Lung (tissue), 17 donors: ENCODE measurements at places on chromosomes 12 and 14.

- no peak overlapping the region for H3K27ac ChIP-seq
- no peaks in the 10 kb centered on the region for H3K27me3 ChIP-seq
- H3K4me3 ChIP-seq: no peak overlapping the region
- no peak for DNase-seq
Measured at GRCh38 chr12:2919249-2919648, 28.6 kb downstream of the TULP3 start.

DNA sequence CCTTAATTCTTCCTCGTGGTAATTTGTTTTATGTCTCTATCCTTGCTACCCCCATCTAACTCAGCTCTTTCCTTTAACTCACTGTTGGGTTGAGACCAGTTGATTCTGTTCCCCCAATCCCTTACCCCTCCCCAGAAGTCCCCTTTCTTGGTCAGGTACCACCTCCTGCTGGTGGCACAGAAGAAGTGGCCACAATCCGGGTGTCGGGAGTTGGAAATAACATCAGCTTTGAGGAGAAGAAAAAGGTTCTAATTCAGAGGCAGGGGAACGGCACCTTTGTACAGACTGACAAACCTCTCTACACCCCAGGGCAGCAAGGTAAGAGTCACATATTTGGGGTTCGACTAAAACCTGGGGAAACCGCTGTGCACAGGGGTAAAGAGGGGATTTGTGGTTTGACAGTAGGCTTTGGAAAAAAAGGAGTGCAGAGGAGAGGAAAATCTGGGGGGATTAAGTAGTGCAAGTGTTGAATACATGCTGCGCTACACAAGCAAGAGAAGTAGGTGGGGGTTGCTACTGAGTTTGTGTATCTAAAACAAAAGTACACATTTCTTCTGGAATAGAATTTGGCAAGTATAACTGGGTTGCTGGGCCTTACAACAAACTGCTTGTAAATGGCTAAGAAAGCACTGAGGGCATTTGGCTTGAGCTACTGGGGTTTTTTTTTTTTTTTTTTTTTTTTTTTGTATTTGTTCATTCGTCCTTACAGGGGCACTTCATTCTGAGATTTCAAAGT, 1.3 kb downstream of the A2ML1 start:
- no peak overlapping the region for H3K27ac ChIP-seq
- H3K4me1 ChIP-seq: peaks cover 4% of the 10 kb centered on the region
- H3K27me3 ChIP-seq: no peaks in the 10 kb centered on the region

GRCh38 chr12:95312656-95313055, 95.0 kb downstream of the VEZT start:
- no peaks in the 10 kb centered on the region for H3K4me1 ChIP-seq
- DNase-seq: no peak
- H3K27ac ChIP-seq: no peak overlapping the region

- H3K27ac ChIP-seq: no peak overlapping the region
- no peak for DNase-seq
- H3K4me3 ChIP-seq: no peak overlapping the region
- no peaks in the 10 kb centered on the region for H3K4me1 ChIP-seq
- no peaks in the 10 kb centered on the region for H3K27me3 ChIP-seq
Measured at GRCh38 chr12:127063339-127064072, 1203.5 kb upstream of the TMEM132C start.

- H3K27ac ChIP-seq: no peak overlapping the region
- no peak for DNase-seq
- no peaks in the 10 kb centered on the region for H3K36me3 ChIP-seq
- H3K4me3 ChIP-seq: no peak overlapping the region
- peaks cover 11% of the 10 kb centered on the region for H3K4me1 ChIP-seq
- H3K27me3 ChIP-seq: no peaks in the 10 kb centered on the region
Measured at GRCh38 chr12:69834147-69834546, 9.1 kb downstream of the MYRFL start.

- H3K4me3 ChIP-seq: no peak overlapping the region
- peaks cover 5% of the 10 kb centered on the region for H3K36me3 ChIP-seq
- no peak for DNase-seq
- no peak overlapping the region for H3K27ac ChIP-seq
- H3K4me1 ChIP-seq: no peaks in the 10 kb centered on the region
Measured at GRCh38 chr12:108599541-108599940, 1.7 kb upstream of the TMEM119 start.
